NCI-H2171 (cell line): ENCODE measurements at places on chromosomes 6 and 20.

DNA sequence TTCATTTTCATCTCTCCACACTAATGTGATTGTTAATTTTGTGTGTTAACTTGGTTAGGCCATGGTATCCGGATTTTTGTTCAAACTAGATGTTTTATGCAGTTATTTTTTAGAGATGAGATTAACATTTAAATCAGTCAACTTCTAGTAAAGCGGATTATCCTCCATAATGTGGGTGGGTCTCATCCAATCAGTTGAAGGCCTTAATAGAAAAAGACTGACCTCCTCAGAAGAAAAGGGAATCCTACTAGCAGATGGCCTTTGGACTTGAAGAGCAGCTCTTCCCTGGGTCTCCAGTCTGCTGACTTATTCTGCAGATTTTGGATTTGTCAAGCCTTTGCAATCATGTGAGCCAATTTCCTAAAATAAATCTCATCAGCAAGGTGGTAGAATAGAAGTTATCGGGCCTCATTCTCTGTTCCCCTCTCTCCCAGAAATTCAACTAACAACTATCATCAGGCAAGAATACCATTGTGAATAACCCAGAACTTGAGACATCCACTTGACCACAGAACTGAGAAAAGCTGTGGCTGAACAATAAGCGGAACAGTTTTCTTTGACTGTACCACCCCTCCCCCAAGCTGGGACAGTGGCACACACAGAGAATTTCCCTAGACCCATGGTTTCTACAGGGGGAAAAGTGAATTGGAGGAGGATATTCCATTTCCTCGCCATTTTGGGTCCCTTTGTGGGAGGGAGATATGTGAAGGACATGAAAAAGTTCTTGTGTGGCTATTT, 323.0 kb downstream of the UTRN start:
- no peak for DNase-seq

- DNase-seq = no peak
These were observed 9.0 kb downstream of the MOXD1 start for GRCh38 chr6:132392270-132392646.

DNA sequence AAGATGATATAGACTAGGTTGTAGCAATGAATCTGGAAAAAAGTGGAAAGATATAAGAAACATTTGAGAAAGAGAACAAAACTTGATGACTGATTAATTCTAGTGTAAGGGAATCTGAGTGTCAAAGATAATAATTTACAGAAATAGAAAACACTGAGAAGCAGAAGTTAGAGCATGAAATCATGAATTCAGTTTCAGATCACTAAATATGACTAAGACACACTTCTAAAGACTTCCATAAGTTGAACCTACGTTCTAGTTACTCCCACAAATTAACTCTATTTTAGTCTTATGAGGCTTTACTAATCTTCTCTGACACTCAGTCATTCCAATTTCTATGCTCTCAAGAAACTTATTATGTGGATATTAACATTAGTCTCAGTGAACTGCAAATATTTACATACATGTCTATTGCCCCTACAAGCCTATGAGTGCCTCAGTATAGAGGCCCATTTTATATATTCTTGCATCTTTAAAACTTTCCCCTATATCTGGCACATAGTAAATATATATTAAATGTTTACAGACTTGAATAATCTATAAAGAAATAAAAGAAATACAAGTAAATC, 30.4 kb downstream of the IBTK start:
- no peak for DNase-seq

- no peak for DNase-seq
These were observed 105.6 kb downstream of the BTBD3 start for GRCh38 chr20:12023194-12023795.
